ENCODE measurements at places on chromosomes 3 and 15.

GRCh38 chr3:157375342-157375986 is 61.2 kb upstream of the PTX3 start:
- no peak for DNase-seq

DNA sequence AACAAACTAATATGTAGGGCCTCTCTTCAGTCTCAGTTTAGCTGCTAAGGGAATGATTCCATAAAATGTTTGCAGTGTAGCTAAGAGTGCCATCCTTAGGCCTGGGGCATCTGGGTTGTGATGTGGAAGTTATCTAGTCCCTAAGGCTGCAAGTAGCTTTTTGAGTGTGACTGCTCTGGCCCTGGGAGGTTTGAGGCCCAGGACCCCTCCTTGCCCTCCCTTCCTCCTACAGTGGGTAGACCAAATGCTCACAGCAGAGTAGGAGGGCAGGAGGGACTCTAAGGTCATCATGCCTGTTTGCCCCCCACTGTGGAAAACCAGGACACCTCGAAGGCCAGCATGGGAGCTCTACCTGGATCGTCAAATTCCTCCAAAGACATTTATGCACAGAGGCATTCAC is 115.0 kb downstream of the EPHB1 start:
- no peak for DNase-seq

DNA sequence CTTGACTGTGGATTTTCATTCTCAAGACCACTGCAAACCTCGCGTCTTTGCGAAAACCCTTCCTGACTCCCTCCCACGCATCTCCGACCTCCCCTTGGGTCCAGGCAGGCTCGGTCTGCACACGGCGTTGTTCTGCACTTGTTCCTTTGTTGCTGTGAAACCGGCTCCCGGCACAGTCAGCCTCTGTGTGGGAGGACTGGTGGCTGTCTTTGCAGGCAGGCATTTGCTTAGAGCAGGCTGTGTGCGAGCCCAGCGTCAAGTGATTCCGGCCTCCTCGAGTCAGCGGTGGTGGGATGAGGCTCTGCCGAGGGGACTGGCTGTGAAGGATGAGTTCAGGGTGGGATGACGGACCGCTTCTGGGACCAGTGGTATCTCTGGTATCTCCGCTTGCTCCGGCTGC is 102.6 kb upstream of the ROPN1 start:
- no peak for DNase-seq

GRCh38 chr3:114878114-114878839 is 268.8 kb downstream of the ZBTB20 start:
- DNase-seq = no peak

- no peak for DNase-seq
Observed at GRCh38 chr3:15009167-15009566, 55.9 kb downstream of the MRPS25 start.

- DNase-seq = no peak
Observed at GRCh38 chr3:153595186-153595815, 433.3 kb downstream of the RAP2B start.

- no peak for DNase-seq
Observed at GRCh38 chr3:188185717-188186251, 31.8 kb downstream of the LPP start.

DNA sequence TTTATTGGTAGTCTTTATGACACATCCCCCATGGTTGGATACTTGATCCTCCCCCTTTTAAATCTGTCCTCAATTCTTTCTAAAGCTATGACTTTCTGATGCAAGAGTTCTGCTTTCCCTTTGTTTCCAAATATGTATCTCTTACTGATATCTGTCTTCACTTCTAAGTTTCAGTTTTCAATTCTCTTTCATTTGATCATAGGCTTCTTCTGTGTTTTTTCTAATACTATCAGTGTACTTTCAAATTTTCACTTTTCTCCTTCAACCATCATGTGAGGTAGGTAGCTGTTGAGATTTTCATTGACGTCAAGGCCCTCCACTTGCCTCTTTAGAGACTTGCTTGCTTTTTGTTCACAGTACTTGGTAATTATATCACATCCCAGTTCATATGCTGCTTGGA is 436.5 kb downstream of the CNTN4 start:
- no peak for DNase-seq

DNA sequence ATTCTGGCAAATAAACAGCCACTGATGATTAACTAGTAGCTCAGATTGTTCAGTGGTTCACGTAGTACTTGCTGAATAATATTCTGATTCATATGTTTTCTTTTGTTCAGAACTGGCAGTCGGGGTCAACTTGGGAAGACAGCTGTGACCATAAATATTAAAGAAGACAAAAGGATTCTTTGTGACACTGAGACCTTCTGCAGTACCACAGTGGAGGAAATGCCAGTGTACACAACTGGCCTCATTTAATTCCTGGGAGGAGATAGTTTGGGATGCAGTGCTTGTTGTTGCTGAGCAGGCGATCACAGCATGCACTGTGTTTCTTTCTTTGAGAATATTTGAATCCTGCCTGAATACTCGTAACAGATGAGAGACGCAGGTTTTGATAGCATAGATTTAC is 26.7 kb upstream of the MCF2L2 start:
- peak; percentile 40 for DNase-seq

DNA sequence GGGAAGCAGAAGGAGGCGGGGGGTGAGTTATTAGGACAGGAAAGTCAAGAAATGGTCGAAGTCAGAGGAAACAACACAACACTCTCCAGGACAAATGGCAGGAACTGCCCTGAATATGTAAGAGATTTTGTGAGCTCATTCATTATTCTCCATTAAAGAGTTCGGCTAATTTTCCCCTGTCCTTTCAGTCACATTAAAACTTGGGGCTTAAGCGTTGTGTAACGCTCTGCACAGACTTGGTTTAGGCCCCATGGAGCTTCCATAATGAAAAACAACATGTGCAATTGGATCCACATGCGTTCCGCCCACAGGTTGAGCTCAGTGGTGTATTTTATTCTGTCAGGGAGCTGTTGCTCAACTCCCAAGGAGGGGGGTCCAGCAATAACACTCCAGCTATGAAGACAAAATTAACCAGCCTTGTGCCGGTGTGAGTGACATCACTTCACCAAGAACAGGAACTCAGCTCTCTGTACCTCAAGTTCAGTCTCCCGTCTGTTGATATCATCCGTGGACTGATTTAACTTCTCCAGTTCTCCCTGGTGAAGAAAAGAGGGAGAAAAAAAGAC is 2.3 kb downstream of the SH3BP5 start:
- no peak for DNase-seq

- no peak for DNase-seq
Observed at GRCh38 chr3:109132801-109133473, 3.6 kb upstream of the C3orf85 start.

- DNase-seq = no peak
Observed at GRCh38 chr15:39397883-39398282, 183.0 kb upstream of the THBS1 start.

GRCh38 chr3:186137051-186137685 is 28.3 kb upstream of the ETV5 start:
- DNase-seq = no peak

DNA sequence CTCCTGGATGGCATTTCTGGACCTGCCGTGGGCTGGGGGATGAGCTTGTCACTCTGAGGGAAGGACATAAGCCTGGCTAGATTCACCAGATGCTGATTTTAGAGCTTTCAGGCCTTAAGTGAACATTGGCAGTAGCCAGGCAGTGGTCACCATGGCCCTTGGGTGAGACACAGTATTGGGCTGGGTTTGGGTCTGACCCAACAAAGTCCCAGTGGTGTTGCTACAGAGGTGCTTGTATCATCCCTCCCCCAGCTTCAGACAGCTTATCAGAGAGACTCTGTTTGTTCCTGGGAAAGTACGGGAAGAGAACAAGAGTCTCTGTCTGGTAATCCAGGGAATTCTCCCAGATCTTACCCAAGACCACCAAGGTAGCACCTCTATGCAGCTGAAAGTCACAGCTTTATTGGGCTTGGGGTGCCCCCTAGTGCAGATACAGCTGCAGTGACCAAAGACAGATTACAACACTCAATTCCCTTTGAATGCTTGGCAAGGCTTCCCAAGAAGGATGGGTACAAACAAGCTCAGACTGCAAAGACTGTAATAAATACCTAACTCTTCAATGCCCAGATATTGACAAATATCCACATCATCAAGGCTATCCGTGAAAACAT is 9.8 kb upstream of the RUVBL1 start:
- DNase-seq = peak; percentile 3

GRCh38 chr3:159852821-159853505 is 135.7 kb upstream of the IL12A start:
- DNase-seq = no peak

DNA sequence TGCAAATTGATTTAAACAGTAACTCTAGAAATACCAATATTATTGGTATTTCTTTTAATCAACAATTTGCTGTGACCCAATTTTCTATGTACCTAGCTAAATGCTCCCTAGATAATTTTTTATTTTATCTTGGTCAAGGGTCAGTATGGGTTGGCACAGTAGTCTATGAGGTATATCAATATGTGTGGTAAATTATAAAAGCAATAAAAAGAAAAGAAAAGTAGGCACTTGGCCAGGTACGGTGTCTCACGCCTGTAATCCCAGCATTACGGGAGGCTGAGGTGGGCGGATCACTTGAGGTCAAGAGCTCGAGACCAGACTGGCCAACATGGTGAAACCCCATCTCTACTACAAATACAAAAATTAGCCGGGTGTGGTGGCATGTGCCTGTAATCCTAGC is 34.0 kb upstream of the STIMATE start:
- no peak for DNase-seq

GRCh38 chr15:51054535-51054934 is 40.2 kb downstream of the TNFAIP8L3 start:
- no peak for DNase-seq

DNA sequence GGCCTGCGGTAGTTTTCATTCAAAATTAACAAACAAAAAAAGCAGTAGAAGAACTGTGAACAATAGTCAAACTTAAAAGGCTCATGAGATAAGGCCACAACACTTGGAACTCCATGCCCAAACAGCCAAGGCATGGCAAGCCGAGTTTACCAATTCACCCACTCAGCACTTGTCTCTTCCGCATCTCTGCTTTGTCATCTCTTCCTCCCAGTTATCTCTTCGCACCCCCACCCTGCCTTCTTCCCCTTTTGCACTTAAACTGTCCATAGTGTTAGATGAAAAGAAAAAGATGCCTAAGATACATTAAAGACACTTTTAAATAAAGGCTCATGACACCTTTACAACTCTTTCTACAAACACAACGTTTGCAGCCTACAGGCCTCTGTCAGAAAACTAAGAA is 11.1 kb downstream of the TLE3 start:
- DNase-seq = no peak

DNA sequence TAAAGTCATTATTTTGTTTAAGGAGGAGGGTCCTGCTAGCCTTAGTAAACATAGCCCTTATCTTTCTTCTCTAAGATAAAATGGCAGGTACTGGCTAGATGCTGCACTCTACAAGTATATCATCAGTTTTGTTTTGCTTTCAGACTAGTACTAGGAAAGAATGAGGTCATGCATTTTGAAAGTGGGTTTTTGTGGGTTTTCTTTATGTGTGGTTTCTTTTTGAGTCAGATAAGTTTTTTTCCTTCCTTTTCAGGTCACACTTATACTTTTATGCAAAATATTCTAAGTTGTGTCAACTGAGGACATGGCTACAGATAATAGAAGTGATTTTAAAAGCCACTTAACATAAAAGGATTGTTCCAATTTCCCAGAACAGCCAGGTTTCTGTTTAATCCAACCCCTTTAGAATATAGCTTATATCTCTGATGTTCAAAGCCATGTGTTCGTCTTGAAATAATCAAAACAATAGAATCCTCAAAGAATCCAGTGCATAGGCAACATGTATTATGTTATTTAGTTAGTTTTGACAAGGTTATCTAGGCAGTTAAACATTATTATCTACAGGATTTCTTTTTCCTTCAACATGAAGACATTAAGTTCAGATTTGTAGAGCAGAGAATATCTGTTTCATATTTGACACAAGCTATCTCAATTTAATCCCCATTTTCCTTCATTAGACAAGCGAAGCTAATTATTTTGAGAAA is 406.2 kb downstream of the RBMS3 start:
- DNase-seq = no peak

DNA sequence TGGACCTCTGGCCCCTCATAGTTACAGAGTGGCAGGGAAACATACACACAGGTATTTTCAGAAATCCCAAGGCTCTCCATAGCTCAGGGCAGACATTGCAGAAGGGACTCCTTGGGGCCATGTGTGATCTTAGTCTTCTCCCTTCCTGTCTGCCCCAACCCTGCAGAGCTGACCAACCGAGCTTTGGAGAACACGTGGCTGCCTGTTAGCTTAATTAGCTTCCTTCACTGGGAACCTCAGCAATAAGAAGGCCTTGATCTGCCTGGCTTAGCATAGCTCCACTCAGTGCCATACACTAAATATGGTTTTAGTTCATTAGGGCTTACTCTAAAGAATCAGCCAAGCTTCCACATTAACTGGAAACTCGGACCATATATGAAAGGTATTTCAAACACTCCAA is 12.3 kb downstream of the LYZL4 start:
- DNase-seq = no peak

GRCh38 chr15:88391700-88392099 is 75.5 kb downstream of the MRPL46 start:
- DNase-seq = no peak

- DNase-seq = peak; percentile 31
Observed at GRCh38 chr3:24156466-24156865, 211.4 kb downstream of the NR1D2 start.

DNA sequence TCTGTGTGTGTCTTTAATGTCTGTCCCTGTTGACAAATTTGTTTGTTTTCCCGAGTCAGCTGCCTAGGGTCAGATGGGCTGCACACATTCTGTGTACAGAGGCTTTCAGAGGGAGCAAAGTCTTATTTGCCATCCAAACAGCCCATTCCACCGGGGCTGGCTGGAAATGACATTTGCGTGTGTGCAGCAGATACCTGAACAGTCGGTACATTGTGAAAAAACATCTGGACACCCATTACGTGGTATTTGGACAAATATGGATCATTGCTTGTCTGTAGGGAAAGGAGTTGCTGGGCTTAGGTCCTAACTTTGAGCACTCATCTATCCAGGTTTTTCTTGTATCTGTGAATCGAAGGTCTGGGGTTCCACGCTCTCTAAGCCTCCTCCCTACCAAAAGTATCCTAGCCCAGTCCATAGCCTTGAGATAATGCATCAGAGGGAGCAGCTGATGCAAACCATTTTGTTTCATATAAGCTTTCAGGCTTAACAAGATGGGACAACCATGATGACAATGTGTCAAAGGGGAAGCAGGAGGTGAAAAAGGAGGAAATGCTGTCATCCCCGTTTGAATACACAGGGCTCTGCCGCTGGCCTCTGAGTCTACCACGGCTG is 22.2 kb upstream of the CMTM8 start:
- DNase-seq = no peak
